ENCODE measurements at places on chromosomes 12 and 14.

DNA sequence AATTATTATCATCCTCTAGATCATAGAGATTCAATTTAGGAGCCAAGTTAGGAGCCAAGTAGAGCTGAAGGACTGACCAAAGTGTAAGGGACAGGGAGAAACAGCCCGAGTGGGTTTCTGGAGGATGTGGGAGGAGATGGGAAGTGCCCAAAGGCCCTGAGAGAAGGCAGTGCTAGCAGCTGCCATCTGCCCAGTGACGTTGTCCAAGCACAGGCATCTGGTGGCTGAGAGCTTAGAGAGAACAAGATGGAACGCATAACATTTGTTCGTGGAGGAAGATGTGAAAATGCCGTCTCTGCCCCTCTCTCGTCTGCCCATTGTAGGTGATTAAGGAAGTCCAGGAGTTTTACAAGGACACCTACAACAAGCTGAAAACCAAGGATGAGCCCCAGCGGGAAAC lies 34.7 kb downstream of the CD9 start:
- no peak for DNase-seq

DNA sequence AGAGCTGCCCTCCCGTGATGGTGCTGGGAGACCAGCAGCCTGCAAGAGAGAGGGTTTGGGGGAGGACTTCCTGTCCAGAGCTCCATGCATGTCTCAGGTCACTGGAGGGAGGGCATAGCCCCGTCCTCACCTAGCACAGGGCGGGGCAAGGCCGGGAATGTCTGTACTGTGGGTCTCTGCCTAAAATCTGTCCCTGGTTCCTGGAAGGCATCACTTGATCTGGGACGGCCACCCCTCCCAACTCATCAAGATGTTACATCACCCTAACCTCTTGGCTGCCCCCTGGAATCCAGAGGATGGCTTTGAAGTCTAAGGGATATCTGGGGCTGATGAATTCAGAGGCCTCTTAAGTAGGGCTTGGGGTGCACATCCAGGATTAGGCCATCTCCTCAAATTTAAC lies 37.0 kb upstream of the MEG3 start:
- no peak for DNase-seq

GRCh38 chr12:26138860-26139259 lies 14.0 kb upstream of the BHLHE41 start:
- DNase-seq, result no peak

- DNase-seq, result no peak
Measured at GRCh38 chr14:35355981-35356841, 48.3 kb downstream of the NFKBIA start.

DNA sequence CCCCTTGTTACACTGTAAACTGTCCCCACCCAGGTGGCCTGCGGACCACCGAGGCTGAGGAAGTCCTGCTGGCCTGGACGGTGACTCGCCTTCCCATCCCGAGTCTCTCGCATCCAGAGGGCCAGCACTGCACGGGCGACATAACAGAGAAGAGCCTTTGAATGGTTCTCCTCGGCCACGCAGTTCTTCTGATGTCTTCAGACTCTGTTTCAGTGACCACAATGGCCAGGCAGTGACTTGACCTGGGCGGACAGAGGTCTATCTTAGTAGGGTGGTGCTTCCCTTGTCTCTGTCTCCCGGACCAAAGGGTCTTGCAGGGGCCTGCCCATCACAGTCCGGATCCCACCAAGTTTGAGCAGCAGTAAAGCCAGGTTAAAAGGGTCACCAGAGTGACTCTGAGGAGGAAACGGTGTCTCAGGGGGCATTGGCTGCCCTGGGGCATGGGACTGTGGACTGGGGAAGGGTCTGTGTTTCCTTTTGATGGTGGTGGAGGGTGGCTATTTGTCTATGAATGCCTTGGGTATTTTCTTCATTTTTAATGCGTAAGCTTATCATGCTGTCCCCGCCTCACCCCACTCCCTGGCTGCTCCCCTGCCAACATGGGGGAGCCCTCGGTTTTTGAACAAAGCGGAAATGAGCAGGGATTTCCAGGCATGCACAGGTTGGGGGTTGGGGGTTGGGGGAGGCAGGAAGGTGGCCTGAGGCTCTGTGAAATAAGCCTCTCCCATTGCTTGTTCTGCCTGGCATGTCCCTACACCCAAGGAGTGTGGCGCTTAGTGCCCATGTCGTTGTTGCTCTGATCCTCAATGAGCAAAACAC lies 10.3 kb downstream of the KRT85 start:
- DNase-seq, result no peak

DNA sequence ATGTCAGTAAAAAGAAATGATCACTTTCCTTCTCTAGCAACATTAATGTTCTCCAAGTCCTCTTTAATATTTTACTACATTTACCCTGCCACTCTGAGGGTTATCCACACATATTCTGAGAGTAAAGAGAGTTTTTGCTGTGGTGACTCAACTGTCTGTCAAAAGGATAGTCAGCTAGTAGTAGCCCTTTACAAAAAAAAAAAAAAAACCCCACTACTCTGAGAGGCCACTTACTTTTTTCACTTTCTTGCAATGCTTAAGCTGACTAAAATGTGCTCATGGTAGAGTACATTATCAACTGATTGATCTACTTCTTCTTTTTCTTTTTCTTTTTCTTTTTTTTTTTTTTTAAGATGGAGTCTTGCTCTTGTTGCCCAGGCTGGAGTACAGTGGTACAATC lies 27.6 kb upstream of the PPM1A start:
- DNase-seq, result no peak

- no peak for DNase-seq
Measured at GRCh38 chr14:70887207-70887681, 20.0 kb upstream of the PCNX1 start.

- no peak for DNase-seq
Measured at GRCh38 chr12:19894803-19895202, 455.5 kb downstream of the AEBP2 start.

DNA sequence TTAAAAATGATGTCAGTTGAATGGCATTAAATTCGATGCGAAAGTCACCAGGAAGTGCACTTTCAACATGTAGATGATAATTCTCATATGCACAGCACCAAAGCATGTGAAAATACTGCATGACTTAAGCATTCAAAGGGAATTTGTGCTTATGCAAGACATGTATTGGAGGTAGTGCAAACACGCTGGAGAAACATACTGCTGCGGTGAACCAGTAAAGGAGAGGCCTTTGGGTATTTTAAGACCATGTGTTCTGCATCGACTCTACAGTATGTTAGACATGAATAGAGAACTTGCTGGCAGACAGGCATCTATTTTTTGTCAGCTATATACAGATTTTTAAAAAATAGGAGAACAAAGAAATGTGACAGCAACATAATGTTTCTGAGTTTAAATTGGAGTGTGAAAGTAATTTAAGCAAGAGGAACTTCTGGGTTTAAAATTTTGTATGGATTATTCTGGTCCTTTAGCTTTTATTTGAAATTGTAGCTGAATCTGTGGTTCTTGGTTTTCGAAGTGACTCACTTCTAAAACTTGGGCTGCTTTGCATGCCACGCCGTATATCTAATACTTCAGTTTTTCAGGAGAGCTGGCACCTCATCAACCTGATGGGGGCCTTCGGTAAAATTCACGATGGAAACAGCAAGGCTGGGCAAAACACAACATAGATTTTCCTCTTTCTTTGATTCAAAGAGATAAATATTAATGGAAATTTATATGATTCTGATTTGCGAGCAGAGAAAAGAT lies 408.7 kb downstream of the APAF1 start:
- DNase-seq, result no peak

DNA sequence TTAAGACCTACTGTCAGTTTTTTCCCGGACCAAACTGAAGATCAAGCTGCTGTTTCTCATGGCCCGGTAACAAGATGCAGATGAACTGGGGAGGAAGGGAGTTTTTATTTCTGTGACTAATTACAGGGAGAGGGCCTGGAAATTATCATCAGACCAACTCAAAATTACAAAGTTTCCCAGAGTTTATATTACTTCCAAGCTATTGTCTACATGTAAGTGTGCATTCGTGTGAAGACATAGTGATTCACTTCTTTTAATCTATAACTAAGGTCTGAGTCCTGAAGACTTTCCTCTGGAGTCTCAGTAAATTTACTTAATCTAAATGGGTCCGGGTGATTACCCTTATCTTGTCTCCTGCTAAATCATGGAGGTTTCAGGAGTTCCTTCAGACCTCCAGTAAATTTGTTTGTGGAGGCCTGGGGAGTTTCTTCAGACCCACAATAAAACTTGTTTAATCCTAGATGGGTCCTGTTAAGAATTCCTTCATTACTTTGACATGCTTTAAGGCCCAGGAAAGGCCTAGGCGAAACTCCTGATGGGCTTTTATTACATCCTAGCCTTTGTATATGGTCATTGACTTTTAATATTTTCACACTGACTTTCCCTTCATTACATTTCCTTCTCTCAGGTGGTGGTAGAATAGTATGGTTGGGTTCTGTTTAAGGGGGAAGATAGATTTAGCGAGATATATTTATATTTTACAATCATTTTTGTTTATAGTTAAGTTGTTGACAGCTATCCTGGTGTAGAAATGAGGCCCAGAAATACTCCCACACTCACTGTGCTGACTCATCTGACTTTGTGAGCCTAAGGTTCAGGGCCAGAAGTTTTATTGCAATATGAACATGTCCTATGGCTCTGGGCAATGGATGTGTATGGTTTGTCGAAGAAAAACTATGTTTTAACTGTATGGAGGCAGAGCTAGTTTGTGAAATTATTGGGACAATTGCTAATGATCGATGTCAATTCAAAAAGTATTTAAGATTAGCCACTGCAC lies 627.0 kb upstream of the FBXO33 start:
- DNase-seq, result no peak

- no peak for DNase-seq
Measured at GRCh38 chr12:45644541-45644940, 85.0 kb upstream of the ARID2 start.

DNA sequence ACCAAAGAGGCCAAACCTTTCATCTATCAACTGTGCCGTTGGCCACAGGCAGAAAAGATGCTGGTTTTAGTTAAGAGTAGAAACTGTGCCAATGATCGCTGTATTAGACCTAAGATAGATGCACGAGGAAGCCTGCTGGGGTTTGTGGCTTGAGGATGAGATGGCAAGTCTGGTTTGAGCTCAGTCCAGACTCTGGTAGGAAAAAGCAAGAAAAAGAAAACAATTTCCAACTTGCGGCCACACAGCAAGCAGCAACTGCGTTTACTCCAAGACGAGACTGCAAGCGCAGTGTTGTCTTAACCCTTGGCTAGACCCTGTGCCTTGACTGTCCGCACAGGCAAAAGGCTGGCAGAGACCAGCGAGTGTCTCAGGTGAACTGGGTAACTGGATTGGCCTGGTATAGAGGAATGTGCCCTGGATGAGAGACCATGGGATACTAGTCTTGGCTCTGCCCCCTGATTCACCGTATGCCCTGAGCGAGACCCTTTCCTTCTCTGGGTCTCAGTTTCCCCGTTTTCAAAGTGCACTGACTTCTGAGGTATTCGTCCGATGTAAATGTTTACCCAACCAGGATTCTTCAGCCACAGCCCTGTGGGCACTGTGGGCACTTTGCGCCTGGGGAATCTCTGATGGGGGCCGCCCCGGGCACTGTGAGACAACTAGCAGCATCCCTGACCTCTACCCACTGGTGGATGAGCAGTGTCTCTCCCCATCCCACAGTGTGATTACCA lies 113.4 kb downstream of the DICER1 start:
- DNase-seq, result no peak

DNA sequence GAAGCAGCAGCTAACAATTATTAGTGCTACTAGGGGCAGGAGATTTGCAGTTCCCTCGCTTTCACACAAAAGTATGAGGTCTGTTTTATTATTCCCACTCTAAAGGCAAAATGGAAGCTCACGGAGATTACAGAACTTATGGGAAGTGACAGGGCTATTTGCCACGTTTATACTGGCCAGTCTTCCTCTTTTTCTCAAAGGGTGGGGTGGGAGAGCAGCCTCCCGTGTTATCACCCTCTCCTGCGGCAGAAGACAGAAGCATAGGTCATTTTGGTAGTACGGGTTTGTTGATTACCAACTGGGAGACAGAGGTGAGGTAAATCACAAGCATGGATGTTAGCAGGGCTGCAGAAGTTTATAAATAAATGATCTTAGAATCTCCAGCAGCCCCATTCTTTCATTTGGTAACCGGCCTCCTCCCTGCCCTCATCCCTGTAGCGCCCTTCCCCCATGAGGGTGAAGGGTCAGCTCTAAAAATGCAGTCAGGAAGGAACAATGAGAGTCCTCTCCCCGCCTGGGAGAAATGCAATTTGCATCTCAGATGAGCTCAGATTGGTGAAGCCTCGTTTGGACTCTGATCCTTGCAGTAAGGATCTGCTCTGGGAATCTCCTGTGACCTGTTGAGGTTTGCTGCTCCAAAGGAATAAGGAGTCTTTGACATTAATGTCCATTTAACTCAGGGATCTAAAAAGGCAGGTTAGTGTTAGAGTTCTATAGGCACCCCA lies 44.7 kb upstream of the SINHCAF start:
- no peak for DNase-seq

- DNase-seq, result no peak
Measured at GRCh38 chr12:105084251-105085250, at the start of gene ALDH1L2. Gene ALDH1L2, minus strand, starts transcription at chr12:105084458. Its CDS starts 22 bp downstream, at chr12:105084436.

GRCh38 chr12:112347581-112347982 lies 34.6 kb downstream of the HECTD4 start:
- DNase-seq, result no peak

DNA sequence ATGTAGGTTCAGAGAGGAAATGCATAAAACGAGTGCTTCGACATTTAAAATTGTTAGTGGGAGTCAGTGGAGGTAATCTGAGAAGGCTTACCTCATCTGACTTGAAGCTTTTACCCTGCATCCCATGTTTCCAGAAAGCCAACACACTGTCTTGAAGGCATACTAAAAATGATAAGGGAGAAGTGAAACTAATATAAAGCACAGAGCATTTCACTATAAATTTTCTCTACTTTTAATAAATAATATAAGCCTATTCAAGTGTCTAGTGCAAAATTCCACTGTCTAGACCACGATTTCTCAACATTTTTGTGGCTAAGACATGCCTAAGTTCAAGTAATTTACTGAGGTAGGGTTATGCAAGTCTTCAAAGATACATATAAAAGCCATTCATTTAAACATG lies 29.1 kb upstream of the CDKL1 start:
- no peak for DNase-seq

- DNase-seq, result no peak
Measured at GRCh38 chr12:24989216-24989615, 40.3 kb upstream of the BCAT1 start.

Measured in stimulated activated CD4-positive, alpha-beta T cell treated with anti-CD3 and anti-CD28 coated beads, Interleukin-15, amount 100 ng/mL, for 1 hour (primary cell).